ENCODE measurements at places on chromosomes 3 and 15.

DNA sequence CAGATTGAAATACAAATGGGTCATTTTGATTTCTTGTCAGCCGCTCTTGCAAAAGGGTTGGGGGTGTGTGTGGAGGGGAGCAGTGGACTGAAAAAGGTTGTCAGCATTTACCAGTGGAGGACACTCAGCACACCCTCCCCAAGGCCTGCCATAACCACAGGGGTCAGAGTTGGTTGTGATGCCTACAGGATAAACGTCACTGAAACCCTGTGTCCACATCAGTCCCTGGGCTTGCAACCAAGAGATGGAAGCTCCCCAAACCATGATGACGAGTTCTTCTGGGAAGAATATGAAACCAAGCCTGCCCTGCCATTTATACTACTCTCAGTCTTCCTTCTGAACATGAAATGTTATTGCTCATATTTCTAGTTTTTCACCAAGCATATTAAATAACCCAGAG lies 54.0 kb upstream of the UMPS start:
- no peak for DNase-seq

- no peak for DNase-seq
Measured at GRCh38 chr15:55916666-55917409, 76.6 kb downstream of the NEDD4 start.

- no peak for DNase-seq
Measured at GRCh38 chr15:74402873-74403587, 30.7 kb downstream of the SEMA7A start.

GRCh38 chr15:43544266-43544665 lies 26.9 kb downstream of the MAP1A start:
- DNase-seq: no peak

GRCh38 chr3:30607032-30607833 lies 832 bp downstream of the TGFBR2 start:
- no peak for DNase-seq

GRCh38 chr3:10707400-10708215 lies 108.4 kb upstream of the SLC6A11 start:
- no peak for DNase-seq

DNA sequence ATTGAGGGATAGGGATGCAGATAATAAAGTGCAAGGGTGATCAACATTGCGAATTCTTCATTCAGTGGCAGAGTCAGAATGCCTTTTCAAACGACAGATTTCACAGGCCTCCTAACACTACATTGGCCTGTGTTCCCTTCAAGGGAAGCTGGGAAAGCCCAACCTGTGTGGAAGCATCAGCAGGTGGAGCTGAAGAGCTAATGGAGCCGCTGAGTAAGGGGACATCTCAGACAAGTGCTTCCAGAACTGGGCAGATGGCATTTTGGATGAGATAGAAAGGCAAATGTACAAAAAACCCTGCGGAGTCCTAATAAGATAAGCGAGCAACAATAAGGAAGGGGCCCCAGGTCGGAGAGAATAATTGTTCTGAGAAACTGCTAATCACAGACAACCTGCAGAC lies 8.5 kb upstream of the SLC24A5 start:
- no peak for DNase-seq

DNA sequence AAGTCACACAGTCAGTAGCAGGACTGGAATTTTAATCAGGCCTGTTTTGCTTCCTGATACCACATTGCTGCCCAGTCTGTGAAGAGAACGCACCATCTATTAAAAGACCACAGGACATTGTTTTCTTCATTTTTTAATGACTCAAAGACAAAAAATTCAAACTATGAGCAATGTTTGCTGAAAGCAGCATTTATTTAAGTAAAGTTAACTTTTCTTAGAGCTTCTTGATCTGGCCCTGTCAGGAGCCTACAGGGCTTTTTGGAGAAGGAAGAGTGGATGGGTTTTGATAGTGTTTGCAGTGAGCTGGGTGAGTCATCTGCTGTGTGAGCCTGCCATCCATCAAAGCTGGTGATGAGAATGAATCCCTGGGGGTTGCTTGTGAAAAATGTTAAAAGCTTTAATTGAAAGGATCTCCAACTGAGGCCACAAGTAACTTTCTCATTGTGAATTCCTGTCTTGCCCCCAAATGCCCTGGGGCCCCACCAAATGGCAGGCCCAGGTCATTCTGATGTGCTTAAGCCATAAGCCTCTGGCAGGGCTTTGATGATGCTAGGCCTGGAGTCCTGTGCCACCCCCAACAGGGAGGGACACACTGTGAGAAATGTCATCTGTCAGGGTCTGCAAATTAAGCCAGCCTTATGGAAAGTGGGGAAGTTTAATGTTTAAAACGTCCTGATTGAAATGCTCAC lies 136.2 kb upstream of the PFN2 start:
- DNase-seq: no peak

DNA sequence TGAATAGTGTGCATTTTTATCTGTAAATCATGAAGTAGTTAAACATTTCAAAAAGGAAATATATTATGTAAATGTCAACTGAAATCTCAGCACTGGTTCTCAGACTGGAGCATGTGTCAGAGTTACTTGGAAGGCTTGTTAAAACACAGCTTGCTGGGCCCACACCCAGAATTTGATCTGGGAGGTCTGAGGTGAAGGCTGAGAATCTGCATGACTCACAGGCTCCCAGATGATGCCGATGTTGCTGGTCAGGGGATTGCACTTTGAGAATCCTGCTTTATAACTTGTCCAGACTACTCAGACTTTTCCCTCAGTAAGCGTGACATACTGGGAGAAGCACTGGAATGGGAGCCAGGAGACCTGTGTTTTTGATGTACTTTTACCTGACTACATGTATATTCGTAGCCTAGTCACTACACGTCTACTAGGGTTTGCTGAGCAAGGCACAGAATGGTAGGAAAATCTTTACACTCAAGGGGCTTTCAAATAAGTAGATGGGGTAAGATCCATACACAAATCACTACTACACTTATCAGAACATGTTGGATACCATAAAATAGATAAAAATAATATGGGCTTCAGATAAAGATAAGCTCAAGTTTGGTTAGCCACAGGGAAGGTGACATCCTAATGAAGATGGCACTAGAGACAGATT lies 77.1 kb upstream of the MEX3B start:
- DNase-seq: no peak

GRCh38 chr15:74053941-74054529 lies 28.3 kb downstream of the GOLGA6A start:
- peak; percentile 55 for DNase-seq

GRCh38 chr3:144104679-144105078 lies 133.1 kb downstream of the DIPK2A start:
- no peak for DNase-seq

- DNase-seq: no peak
Measured at GRCh38 chr3:52004906-52005395, 9.3 kb upstream of the RPL29 start.

- DNase-seq: no peak
Measured at GRCh38 chr3:72320955-72321303, 527.3 kb downstream of the SHQ1 start.

DNA sequence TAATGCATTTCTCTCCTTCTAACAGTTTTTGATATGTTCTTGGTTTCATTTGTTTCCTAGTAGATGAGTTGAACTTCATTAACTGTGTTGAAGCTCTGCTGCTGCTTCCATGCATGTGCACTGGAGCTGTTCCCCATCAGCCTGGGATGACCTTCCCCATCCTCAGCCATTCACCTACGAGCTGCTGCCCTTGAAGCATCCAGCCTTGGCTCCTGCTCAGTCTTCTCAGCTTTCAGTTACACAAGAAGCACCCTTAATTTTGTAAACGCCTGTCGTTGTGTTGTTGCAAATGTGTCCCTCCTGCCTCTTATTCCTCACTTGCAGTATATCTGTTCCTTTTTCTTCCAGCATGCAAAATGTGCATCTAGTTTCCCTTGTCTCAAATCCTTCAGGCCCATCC lies 8.5 kb upstream of the ZXDC start:
- no peak for DNase-seq

DNA sequence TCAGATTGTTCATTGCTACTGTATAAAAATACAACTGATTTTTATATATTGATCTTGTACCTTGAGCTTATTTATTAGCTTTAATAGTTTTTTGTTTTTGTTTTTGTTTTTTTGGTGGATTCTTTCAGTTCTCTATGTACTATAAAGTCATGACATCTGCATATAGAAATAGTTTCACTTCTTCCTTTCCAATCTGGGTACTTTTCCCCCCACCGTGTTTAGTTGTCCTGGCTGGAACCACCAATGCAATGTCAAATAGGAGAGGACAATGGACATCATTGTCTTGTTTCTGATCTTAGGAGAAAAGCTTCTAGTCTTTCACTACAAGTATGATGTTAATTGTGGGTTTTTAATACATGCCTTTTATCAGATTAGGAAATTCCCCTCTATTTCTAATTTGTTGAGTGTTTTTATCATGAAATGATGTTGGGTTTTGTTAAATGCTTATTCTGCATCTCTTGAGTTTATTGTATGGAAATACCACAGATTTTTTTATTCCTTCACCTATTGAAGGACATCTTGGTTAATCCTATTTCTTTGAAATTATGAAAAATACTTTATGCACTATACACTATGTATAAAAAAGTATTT lies 2.8 kb upstream of the XCR1 start:
- DNase-seq: no peak

- no peak for DNase-seq
Measured at GRCh38 chr3:112634786-112635541, 6.0 kb downstream of the CCDC80 start.

DNA sequence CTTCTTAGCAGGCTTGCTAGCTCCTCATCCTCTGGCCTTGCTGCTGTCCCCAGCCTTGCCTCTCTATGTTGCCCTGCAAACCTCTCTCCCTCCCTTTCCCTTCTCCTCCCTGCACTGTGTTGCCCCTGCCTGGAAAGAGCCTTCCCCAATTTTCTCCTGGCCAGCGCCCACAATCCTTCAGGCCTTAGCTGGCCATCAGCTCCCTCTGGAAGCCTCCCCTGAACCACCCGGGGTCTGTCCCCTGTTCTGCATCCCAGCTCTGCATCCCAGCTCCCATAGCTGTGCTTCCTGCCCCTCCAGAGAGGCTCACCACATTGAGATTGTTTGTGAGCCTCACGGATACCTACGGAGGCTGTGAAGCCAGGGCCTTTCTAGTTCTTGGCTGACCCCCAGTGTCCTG lies 23.7 kb downstream of the FAM3D start:
- DNase-seq: no peak

- no peak for DNase-seq
Measured at GRCh38 chr15:62153228-62153627, 11.9 kb downstream of the C2CD4B start.

GRCh38 chr3:77571971-77572715 lies 532.2 kb downstream of the ROBO2 start:
- no peak for DNase-seq

GRCh38 chr3:14405360-14406238 lies 3.2 kb downstream of the SLC6A6 start:
- DNase-seq: no peak
